ENCODE measurements at places on chromosomes 2 and 18.

- no peak for DNase-seq
Measured at GRCh38 chr2:100537918-100538317, 24.9 kb upstream of the PDCL3 start.

DNA sequence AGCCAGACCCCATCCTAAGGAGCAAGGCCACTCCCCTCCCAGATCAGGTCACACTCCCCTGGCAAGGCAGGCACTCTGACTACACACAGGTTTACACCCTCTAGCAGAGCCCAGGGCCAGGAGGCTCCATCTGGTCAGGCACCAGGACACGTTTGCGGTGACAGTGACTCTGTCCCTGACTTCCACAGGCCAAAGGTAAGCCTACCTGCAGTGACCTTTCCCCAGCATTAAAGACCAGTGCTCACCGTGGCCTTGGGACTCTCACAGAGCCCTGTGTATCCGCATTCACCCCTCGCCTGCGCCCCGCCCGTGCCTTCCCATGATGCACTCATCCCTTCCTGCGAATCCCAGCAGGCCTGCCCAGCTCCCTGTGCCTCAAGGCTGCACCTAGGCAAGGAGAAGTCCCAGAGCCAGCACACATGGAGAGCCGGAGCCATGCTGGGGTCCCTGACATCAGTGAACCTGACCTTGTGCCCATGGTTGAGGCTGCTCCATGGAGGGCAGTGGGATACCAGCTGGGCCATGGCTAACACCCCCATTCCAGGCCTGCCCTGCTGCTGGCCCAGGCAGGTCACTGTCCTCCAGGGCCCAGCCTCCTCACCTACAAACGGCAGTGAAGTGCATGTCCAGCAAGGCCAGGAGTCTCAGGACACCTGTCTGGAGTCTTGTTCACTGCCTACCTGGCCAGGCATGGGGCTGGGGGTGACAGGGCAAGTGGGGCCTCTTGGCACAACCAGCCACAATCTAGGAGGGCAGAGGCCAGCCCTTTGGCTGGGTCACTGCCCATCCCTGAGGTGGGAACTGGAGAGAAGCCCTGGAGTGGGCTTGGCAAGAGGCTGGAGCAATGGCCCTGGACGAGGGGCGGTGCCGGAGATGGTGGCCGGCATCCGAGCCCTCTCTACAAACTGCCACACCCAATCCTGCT is 3.0 kb downstream of the NEURL3 start:
- DNase-seq: no peak

GRCh38 chr2:88659538-88659915 is 31.9 kb upstream of the RPIA start:
- DNase-seq: peak; percentile 81

DNA sequence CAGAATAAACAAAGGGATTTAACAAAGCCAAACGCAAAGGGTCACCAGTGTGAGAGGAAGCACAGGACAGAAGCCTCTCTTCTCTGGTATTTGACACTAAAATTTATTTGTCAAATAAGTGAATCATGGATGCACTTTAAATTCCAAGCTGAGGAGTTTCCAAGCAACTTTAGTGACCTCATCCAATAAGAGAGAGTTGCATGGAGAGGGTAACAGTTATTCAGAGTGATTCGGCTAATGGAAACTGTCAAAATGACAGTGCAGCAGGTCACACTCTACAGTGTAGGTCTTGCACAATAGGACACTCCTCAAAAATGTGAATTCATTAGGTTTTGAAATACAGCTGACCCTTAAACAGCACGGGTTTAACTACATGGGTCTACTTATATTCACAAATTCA is 103.9 kb upstream of the ACVR1C start:
- DNase-seq: peak; percentile 24

GRCh38 chr2:170145191-170145590 is 32.8 kb upstream of the MYO3B start:
- no peak for DNase-seq

- no peak for DNase-seq
Measured at GRCh38 chr2:62845256-62845655, 139.7 kb downstream of the EHBP1 start.

DNA sequence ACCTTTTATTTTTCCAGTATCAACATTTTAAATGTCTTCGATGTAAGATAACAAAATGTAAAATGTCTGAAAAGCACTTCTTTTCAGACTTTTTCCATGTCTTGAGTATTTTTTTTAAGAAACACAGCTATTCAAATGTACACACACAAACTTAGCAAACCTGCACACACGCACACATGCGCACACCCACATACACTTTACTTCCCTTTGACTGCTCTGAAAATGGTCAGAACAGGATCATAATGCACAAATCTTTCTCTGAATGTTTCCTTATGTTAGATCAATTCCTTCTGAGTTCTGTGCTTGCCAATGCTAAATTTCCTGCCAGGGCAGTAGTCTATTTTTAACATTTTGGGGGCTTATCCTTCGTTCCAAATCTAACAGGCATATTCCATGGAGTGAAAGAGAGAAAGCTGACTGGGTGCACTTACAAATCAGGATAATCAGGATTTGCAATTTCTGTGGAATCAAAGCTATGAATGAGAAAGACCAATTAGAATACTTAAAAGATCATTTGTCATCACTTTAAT is 136.3 kb downstream of the ZEB2 start:
- no peak for DNase-seq

DNA sequence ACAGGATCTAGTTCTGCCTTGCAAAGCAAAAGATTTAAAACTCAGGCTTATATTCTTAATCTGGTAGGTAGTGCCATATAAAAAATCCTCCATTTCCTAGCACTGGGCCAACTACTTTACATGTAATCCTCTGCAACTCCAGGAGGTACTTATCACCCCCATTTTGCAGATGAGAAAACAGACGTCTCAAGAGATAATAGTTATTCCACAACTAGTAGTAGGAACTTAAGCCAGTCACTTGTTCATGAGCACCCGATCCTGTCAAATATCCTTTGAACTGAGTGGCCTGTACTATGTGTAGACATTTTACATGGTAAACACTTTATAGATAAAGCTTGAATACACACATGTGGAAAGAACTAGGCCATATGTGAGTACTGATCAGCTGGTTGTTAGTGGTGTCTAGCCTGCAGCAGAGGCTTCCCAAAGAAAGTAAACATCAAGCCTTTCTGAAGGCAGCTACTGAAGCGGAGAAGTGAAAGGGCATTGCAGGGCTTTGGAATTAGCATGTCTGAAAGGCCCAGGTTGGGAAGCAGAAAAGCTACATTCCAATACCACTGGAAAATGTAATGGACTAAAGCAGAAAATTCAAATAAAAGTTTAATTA is 48.0 kb downstream of the NAB1 start:
- no peak for DNase-seq
